ENCODE measurements at places on chromosomes 1 and 21.

DNA sequence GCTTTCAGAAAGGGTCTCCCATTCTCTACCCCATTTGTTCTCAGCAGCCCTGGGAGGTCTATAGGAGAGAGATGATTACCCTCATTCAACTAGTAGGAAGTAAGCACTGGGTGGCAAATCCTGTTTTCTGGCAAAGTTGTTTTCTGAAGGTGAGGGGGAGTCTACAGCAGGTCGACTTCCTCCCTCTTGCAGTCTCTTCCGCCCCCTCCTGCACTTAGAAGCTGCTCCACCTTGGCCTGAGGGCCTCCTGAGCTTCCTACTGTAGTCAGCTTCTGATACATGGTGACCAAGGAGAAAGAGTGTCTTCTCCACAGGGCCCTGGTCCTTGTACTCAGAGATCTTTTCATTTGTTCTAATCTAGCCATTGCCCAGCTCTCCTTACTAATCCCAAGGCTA is 93.1 kb downstream of the RGL1 start:
- DNase-seq: no peak

DNA sequence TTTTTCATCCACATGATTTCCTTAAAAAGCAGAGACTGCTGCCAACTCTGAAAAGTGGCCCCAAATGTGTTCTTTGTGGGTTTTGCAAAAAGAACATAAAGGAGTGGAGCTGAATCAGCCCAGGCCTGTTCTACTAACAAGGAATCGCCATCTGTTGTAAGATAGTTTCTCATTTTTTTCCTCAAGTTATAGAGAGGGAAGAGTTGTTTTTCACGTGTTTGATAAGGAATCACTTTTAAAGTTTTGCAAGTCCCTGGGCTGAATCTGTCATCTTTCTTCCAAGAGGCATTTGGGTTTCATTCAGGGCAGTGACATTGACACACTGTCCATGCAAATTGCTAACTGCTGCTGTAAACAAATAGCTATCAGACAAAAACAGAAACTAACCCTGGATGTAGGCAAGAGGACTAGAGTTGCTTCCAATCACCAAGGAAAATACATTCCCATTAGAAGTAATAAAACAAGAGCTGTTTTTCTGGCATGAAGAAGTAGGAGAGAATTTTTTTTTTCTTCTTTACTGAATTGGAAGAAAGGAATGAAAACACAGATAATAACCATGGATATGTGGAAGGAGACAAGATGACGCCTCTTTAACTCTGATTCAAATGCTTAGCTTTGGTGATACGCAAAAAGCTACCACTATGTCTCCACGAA is 58.8 kb upstream of the TBX15 start:
- DNase-seq: no peak

DNA sequence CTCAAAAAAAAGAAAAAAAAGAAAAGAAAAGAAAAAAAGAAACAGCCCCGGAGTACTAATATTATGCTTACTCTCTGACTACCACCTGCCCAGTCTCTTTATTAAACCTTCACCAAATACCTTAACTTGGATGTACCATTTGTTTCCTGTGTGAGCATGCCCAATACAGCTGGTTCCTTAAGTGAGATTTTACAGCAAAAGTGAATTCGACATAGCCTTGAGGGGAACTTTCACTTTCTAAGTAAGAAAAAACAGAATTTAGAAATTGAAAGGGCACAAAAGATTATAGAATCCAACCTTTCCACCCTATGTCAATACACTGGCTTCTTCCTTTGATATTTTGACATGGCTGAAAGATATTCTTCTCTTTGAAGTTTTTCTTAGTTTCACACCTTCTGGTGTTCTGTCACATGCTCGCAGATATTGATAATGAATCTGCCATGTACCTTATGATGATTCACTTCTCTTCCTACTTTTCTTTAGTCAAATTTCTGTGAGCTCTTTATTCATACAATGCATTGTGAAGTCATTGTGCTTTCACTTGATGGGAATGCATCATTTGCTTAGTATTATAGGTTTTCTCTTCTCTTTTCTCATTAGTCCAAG is 5.2 kb upstream of the GIPC2 start:
- no peak for DNase-seq

DNA sequence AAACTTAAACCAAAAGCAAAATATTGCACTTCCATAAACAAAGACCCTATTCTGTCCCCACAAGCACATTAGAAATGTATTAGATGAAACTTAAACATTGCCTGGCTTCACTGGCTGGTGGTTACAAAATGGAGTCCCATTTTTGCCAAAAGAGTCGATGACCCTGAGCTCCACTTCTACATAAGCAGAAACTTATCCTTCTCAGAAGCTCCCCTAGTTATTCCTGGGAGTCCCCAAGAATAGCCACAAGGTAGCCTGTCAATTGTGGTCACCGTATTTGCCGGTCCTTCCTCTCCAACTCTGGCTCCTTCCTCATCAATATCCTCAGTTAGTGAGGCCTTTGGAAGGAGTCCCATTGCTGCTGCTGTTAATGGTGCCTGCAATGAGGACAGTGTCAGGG is 37.3 kb downstream of the CDCP2 start:
- no peak for DNase-seq

- DNase-seq: no peak
Observed at GRCh38 chr1:59596956-59597355, 217.8 kb upstream of the HOOK1 start.

GRCh38 chr1:152188673-152189591 is 29.9 kb upstream of the RPTN start:
- DNase-seq: peak; percentile 31

- no peak for DNase-seq
Observed at GRCh38 chr1:234896477-234897389, 231.9 kb downstream of the TOMM20 start.

Data from T-helper 22 cell (primary cell).